ENCODE measurements at places on chromosomes 4 and X. TPM values are rescaled to one million over a fixed set of nuclear protein-coding genes. Genes with fewer than 3 reads are reported as not detected.

KIAA1210 gene
- polyA plus RNA-seq = not detected

SSX3 gene
- 0.28 TPM for polyA plus RNA-seq

PHOX2B gene
- not detected for polyA plus RNA-seq

HTR2C gene
- polyA plus RNA-seq = 2.0 TPM
